ENCODE measurements at places on chromosomes 2 and 18.

GRCh38 chr2:187329586-187329985 is 118.5 kb downstream of the CALCRL start:
- no peak for DNase-seq

GRCh38 chr2:7017671-7018281 is 100.6 kb downstream of the RNF144A start:
- DNase-seq, result no peak

DNA sequence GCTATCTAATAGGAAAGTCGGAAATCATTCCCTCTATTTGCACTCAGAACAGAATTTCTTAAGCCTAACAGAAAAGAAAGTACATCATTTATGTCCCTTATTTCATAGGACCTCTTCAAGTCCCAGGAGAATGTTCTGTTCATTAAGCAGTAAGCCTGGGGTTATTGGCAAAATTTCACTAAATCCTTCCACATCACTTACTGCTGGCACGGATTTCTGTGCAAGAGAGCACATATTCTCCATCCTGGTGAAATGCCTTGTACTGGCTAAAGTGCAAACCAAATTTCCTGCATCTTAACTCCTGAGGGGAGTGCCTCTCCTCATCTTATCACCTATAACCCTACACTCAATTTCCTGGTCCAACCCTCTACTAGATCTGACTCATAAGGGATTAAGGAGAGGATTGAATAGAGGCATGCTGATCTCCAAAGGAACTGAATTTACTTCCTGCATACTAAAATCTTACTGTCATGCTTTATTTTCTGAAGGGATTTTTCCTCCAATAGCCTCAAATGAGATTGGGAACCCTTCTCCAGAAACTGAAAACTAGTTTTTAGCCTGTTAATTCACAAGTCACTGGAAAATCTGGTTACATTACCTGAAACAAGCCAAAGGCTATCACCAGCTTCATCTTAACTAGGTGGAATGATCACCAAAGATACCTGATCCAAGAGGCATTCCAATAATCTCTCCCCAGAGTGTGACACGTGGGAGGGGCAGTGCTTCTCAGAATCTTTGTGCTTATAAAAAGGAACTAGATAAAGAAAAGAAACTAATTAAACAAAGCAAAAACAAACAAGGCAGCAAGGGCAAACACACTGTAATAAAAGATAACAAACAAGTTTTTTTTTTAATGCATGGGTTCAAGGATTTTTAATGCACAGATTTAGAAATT is 311.1 kb downstream of the NR4A2 start:
- no peak for DNase-seq

DNA sequence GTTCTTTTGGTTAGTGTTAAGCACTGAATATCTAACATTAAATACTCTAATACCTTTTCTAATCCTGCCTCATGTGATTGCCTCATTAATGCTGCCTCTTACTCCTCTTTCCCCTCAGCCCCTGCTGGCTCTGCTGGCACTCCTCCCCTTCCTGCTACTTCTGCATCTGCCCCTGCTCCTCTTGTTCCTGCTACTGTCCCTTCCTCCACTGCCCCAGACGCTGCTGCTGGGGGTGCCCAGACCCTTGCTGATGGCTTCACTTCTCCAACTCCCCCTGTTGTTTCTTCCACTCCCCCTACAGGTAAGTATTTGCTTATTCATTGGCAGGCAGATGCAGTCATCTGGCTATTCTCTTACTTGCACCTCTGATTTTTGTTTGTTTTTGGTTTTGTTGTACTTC is 68.5 kb downstream of the ABI2 start:
- DNase-seq, result no peak

GRCh38 chr2:217185265-217185995 is 325.6 kb upstream of the TNP1 start:
- DNase-seq, result no peak

GRCh38 chr2:67243919-67244318 is 153.2 kb upstream of the ETAA1 start:
- no peak for DNase-seq

- no peak for DNase-seq
Observed at GRCh38 chr2:58918141-58918540, 677.0 kb upstream of the FANCL start.

DNA sequence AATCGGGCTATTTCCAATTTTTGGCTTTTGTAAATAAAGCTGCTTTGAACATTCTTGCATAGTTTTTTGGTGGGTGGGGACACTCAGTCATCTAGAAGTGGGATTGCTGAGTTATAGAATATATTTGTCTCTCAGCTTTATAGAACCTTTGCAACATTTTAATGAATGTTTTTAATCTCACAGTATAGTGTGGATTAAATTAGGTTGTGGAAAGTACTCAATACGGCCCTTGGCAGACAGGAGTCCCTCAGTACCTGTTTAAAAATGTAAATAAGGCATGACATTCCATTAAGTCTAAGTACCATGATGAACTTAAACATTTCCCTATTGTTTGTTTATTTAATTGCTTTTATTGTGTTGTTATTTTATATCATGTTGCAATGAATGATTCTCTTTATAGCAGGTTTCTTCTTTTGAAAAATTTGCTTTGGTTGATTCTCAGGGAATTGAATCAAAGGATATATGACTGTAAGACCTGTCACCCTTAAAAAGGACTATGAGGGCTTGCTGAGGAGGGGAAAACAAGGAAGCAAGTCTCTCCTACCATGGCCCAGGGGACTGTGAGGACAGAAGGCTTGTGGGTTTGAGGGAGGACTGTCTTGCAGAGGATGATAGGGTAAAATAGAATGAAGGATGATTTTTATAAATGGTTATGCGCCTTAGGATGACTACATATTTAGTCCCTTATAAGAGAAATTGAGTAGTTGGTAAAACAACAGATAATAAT is 165.1 kb downstream of the RPIA start:
- DNase-seq, result no peak

- no peak for DNase-seq
Observed at GRCh38 chr2:161913865-161914264, 160.2 kb downstream of the DPP4 start.

- no peak for DNase-seq
Observed at GRCh38 chr18:23799540-23799939, 110.3 kb downstream of the LAMA3 start.

DNA sequence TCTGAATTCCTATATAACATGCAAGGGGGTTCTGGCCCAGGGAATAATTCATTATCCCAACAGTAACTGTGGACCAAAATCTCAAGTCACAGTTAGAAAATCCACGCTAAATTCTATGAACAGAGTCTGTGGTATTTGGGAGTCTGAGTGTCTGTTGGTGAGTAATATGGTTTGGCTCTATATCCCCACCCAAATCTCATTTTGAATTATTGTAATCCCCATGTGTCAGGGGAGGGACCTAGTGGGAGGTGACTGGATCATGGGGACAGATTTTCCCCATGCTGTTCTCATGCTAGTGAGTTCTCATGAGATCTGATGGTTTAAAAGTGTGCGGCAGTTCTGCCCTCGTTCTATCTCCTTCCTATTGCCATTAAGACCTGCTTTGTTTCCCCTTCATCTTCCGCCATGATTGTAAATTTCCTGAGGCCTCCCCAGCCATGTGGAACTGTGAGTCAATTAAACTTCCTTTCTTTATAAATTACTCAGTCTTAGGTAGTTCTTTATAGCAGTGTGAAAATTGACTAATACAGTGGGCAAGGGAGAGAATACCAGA is 68.3 kb downstream of the NBAS start:
- DNase-seq, result no peak

DNA sequence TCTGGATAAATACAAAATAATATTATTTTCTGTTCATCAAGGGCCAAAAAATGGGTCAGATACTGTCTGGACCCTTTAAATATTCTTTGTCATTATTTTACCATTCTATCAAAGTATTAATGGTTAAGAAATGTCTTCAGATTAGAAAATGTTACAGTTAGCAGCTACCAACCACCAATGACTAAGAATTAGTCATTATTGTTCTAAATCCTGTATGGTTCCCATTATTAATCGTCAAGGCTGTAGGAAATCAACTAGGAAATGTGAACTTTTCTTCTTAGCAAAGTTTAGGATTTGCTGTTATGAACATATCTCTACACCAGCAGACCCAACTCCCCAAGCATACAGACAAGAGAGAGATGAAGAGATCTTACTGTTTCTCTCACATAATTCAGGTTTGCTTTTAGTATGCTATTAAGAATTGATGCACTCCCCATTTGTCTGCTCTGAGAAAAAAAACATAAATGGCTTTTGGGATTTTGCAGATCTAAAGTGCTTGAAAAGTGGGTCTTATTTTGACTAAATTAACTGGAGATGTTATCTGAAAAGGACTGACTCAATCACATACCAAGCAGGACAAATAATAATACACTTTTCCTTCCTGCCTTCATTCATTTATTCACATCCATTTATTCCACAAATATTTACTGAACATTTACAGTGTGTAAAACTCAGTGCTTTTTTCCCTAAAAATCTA is 147.7 kb downstream of the PPP1R1C start:
- no peak for DNase-seq

DNA sequence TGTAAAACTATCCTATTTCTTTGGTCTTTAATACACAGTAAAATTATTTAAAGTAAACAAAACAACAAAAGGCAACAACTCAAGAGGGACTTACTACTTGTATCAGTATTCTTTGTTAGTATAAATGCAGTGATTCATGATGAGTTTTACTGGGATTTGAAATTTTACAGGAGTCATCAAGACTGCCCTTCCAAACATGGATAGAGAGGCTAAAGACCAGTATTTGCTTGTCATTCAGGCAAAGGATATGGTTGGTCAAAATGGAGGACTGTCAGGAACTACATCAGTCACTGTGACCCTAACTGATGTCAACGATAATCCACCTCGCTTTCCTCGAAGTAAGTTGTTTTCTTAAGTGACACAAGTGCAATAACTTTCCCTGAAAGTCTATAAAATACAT is 71.1 kb downstream of the CDH7 start:
- no peak for DNase-seq

DNA sequence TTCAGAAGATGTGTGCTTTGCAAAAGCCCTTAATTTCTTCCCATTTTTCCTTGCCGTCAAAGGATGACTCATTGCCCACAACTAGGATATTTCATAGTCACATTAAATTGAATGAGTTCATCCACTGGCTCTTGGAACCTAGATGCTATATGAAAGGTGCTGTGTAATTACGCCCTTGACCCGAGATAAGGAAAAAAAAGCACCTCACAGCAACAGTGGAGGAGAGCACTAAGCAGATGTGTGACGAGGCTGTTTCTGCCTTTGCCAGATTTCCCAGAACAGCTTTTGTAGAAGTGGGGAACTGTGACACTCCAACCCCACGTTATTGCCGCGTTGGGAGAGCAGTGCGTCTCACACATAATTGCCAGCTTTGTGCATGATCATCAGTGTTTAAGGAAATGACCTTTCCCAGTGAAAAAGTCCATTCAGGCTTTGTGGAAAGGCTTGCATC is 33.3 kb upstream of the TMEM87B start:
- DNase-seq, result no peak

- DNase-seq, result no peak
Observed at GRCh38 chr2:189261431-189261841, 81.9 kb upstream of the COL5A2 start.

DNA sequence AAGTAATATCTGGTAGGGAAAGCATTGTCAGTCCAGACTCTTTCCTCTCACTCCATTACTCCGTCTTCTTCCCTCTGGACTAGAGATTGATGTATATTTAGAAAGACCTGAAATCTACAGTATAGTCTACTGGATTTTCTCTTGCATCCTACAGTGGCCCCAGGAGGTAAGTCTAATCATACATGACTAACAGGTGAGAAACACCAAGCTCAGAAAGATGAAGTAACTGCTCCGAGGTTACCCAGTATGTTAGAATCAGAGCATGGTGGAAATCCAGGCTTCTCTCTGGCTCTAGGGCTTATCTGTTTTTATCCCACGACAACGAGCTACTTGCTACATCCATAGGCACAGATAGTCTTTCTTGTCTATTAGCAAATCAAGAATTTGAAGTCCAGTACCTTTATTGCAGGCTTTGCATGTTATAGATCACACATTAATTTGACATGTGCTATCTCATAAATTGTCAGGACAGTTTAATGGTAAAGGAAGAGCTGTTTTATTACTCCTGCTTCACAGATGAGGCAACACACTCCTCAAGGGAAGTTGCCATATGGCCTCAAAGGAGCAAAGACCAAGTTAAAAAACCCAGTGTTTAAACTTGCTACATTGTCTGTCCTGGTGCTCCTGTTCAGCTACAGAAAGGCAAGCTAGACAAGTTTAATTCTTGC is 484.3 kb downstream of the THSD7B start:
- DNase-seq, result no peak

DNA sequence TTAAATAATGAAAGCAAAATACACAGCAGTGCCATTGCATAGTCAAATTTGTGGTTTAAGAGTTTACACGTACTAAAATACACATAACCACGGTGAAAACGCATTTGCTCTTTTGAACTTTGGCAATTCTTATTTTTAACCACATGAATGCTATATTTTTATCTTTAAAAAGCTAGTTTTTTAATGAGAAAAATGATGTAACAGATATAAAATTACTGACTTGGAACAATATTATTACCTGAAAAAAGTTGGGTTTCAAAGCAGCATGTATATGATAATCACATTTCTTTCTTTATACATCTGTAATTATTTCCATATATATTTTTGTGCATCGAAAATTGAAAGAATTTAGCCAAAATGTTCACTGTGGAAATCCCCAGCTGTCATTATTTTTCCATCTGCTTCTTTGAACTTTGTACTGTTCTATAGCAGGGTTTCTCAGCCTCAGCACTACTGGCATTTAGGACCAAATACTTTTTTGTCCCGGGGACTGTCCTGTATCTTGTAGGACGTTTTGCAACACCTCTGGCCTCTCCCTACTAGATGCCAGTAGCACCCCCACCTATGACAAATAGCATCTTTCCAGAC is 75.9 kb upstream of the CAB39 start:
- DNase-seq, result no peak

GRCh38 chr2:58106896-58107295 is 60.3 kb downstream of the VRK2 start:
- no peak for DNase-seq

DNA sequence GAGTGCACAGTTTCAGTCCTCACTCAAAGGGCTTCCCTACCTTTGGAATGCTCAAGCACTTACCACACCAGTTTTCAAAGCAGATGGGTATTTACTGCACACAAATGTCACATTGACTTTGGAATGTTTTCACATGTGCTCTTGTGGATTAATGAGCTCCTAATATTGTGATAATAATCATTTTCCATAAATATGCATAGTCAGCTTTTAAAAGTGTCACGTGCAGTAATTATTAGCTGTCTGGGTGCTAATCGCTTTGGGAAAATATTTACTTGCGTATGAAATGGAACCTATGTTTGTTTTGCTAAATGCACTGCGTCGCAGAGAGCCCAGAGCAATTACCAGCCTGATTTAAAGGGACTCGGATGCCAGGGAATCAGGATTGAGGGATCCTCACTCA is 229.3 kb downstream of the SMAD2 start:
- no peak for DNase-seq

GRCh38 chr18:31741097-31741735 is 19.5 kb downstream of the SLC25A52 start:
- DNase-seq, result peak; percentile 52

GRCh38 chr18:31555971-31556747 is 35.5 kb upstream of the TTR start:
- peak; percentile 9 for DNase-seq

GRCh38 chr2:127658641-127659407 is 12.9 kb downstream of the GPR17 start:
- DNase-seq, result no peak
